ENCODE measurements at places on chromosomes 2 and 18. TPM values are rescaled to one million over a fixed set of nuclear protein-coding genes. Genes with fewer than 3 reads are reported as not detected.

GRCh38 chr2:30732376-30732775, 74.9 kb downstream of the CAPN13 start:
- no peaks in the 10 kb centered on the region for H3K4me1 ChIP-seq
- no peak overlapping the region for H3K27ac ChIP-seq
- no peaks in the 10 kb centered on the region for H3K36me3 ChIP-seq

DNA sequence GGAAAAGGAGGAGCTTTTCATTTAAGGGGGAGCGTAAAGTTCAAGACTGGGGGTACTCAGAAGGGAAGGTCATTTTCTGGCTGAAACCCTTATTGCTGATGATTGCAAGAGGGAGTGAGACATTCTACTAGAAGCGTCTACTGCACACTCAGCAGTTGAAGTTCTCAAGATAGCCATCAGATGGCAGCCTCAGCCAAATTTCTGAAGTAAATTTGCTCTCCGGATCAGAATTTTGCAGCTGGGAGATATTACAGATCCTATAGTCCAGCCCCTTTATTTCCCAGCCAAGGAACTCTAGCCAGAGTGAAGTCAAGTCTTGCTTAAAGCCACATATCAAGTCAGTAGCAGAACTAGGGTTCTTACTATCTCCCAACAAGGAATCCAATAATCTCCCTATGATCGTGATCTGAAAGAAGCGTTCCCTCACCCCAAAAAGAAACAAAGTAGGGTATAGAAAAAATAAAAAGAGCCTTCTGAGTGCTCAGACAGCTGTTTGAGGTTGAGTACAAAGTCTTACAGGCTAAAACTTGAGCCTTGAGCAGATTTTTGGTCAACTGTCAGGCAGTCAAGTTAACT, 24.0 kb downstream of the RAX start:
- H3K4me3 ChIP-seq, result no peak overlapping the region
- no peak for DNase-seq

GRCh38 chr2:230684270-230685168, 28.1 kb upstream of the CAB39 start:
- DNase-seq, result no peak
- no peaks in the 10 kb centered on the region for H3K36me3 ChIP-seq
- no peak overlapping the region for H3K4me3 ChIP-seq

Gene MOGAT1
- not detected for total RNA-seq

Data from right atrium auricular region (tissue), 2 donors.